ENCODE measurements at places on chromosomes 16 and 17. TPM values are rescaled to one million over a fixed set of nuclear protein-coding genes. Genes with fewer than 3 reads are reported as not detected.

Gene CRHR1
- total RNA-seq, result not detected

GRCh38 chr16:64809876-64810629, 311.8 kb downstream of the CDH11 start:
- DNase-seq, result no peak

Gene ZG16
- not detected for total RNA-seq

DNA sequence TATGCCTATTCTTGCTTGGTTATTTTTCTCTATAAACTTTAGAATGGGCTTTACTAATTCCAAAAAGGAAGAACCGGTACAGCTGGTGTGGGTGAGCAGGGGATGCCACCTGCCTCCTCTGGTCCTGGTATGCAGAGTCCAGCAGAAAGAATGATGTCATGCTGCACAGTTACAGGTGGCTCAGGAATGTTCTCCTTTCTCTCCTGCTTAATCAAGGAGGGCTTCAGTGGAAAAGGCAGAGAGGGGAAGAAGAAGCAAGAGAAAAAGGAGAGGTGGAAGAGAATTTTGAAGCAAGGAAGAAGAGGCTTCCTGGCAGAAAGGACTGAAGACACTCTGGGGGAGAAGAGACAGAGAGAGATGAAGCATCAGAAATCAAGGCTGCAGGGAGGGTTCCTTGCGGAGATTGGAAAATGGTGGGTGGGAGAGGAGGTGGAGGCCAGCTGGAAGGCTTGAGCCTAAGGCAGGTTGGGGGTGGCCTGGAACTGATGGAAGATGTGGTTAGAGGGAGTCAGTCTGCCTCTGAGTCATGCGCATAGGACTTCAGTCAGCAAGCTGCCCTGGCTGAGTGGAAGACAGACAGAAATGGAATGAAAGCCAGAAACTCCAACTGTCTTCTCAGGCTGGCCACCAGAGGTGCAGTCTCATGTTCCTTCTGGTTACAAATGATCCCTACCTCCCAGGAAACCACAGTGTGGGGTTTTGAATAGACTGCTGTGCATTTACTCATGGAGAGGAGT, 64.6 kb upstream of the CRHR1 start:
- no peak for DNase-seq

Gene PLD6
- total RNA-seq, result 6.8 TPM

DNA sequence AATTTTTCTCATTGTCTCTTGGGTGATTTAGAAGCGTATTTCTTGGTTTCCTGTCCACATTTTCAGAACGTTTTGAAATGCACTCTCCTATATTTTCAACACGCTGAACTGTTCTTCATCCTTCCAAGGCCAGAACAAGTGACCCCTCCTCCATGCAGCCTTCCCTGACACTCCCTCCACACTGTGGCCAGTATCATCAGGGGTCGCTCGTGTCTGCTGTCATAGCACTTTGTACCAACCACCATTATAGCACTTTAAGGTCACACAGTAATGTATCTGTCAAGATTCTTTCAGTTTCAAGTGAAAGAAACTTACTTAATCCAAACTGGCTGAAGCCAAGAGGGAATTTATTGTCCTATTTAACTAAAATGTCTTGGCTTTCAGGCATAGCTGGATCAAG, 17.5 kb upstream of the IL21R start:
- DNase-seq, result no peak

Gene TTYH2
- 5.3 TPM for total RNA-seq

DNA sequence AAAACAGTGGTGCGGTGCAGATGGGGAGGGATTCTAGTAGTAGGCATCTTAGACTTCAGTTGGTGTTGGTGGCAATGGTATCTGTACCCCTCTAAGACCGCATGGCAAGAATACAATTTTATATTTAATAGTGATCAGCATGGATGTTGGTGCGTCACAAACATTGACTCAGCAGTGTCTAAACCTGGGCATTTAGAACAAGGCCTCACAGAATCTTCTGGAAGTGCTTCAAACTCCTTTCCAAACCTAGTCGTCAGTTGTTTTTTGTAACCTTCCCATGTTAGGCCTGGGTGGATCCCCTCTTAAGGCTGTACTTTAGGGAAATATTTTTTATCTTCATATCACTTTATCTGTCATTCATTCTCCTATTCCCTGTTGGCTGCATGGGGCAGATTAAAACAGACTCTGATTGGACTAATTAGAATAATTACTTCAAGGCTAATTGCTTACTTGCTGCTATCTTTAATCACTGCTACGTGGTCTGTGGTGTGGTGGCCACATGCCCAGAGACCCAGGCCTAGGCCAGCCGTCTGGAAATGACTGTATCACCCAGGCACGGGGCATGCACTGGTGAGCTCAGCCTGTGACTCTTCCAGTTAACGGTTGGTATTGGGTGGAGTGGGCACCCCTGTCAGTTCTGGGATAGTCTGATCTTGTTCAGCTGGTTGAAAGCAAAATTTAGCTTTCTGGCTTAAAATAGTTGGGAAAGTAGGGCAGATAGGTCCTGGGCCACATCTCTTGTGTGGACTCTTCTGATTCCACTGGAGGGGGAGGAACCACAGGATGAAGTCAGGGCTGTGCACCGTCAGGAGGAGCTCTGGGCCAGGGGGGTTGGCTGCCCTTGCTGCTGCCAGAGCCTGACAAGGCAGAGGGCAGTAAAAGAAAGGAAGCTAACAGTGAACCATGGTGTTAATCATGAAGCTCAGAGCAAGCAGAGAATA, 4.5 kb downstream of the ALKBH5 start:
- DNase-seq, result peak; percentile 53

DNA sequence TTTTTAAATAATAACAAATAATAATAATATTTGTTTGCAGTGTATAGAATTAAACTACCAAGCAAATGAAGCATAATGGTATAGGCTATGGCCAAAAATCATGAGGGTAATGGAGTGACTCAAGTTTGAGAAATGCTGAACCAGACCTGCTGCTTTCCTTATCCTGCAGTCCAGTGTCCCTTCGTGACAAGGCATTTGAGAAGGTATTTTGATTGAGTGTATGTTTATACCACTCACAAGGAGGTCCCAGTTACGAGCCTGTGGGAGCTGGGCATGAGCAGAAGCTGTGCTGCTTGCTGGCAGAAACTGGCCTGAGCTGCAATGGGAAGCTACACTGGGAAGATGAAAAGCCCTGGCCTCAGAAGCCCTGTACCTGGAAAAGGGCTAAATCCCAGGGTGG, 50.3 kb downstream of the GNAO1 start:
- no peak for DNase-seq

- peak; percentile 41 for DNase-seq
These were observed 6.8 kb downstream of the KIFC3 start for GRCh38 chr16:57795431-57795878.

Gene SOX9
- total RNA-seq, result not detected

GRCh38 chr17:74921026-74921681, 1.9 kb downstream of the USH1G start:
- no peak for DNase-seq

- DNase-seq, result no peak
These were observed 190.6 kb upstream of the HS3ST3A1 start for GRCh38 chr17:13792314-13792713.

Gene PRSS27
- 8.8 TPM for total RNA-seq

Gene SNAI3
- total RNA-seq, result 8.4 TPM

- no peak for DNase-seq
These were observed 104.6 kb downstream of the TRIM37 start for GRCh38 chr17:59002126-59002525.

DNA sequence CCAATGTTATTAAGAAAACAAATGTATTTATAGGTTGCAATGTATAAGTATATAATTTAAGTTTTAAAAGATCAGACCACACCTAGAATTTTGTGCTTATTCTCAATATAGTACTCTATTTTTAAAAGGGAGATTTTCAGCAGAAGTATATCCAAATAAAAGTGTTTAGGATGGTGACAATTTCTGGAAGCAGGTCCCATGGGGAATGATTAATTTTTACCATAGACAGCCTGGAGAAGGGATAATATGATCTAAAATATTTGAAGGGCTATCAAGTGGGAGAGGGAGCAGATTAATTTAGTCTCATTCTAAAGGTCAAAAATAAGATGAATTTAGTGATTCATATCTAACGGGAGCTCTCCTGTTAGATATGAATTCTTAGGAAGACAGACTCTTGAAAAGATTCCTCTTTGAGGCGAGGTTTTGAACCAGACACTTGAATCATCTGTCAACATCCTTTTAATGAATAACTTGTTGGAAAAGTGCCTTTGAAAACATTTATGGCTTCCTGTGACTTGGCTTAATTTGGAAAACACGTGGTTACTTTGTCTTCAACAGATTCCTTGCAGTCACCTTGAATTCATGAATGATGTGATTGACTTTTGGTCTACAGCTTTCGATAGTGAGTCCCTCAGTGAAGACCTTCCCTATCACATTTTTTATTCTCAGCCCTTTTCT, 29.3 kb upstream of the SMIM36 start:
- DNase-seq, result no peak

Gene CRYM
- not detected for total RNA-seq

Gene KRTAP9-8
- not detected for total RNA-seq

- DNase-seq, result no peak
These were observed 1.2 kb downstream of the DDX5 start for GRCh38 chr17:64504769-64505339.

DNA sequence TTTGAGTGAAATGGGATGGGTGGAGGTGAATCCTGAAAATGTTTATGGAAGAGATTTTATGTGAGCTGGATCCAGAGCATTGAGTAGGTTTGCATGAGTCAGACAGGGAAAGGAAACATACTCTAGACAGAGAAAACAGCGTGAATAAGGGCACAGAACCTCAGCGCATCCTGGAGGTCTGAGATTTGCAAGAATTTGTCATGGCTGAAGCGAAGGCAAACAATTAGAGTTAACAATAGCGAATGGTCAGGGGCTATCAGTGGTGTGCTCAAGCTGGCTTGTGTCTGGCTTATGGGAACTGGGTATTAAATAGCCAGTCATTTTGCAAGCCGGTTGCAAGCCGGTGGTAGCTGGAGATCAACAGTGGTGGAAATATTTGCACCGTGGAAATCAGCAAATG, 36.4 kb downstream of the MAP2K6 start:
- DNase-seq, result no peak
